ENCODE measurements at places on chromosomes 1 and 21.

- DNase-seq = peak; percentile 36
Observed at GRCh38 chr21:38156200-38156599, 100.6 kb upstream of the KCNJ15 start.

DNA sequence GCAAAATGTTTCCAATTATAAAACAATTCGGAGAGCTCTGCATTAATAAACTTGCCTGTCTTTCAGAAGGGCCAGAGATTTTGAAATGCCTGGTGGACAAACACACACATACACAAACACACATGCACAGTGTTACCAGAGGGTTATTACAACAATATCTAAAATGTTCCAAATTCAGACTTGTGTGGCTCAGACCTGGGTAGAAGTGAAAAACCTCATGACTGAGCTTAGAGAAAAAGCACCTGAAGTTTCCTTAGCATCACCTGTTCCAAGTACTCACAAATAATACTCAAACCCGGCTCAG is 247.9 kb downstream of the FOXD2 start:
- DNase-seq = no peak

- DNase-seq = no peak
Observed at GRCh38 chr1:111247125-111247838, 19.8 kb downstream of the CHI3L2 start.

GRCh38 chr1:42311138-42311537 is 23.9 kb downstream of the FOXJ3 start:
- DNase-seq = peak; percentile 49

- DNase-seq = peak; percentile 47
Observed at GRCh38 chr21:25307489-25307888, 299.8 kb downstream of the MRPL39 start.

- DNase-seq = no peak
Observed at GRCh38 chr1:204835737-204836136, 34.9 kb upstream of the NFASC start.

GRCh38 chr1:223709598-223709997 is 2.7 kb upstream of the CAPN2 start:
- DNase-seq = no peak

DNA sequence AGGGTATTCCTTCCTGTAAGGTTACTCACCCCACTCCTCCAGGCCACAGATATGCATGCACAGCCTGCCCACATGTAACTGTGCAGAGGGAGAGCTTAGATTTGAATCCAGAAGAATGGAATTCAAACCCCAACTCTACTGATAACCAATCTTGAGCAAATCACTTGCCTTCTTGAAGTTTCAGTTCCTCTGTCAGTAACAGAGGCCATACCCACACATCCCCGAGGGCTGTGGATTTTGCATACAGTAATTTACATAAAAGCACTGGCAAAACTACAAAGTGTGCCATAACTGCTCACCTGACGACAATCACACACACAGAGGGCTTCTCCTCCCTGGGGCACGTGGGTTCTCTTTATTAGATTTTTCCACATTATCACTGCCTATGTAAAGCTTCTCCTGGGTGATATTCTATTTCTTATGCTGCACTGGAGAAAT is 18.6 kb downstream of the CD247 start:
- no peak for DNase-seq

DNA sequence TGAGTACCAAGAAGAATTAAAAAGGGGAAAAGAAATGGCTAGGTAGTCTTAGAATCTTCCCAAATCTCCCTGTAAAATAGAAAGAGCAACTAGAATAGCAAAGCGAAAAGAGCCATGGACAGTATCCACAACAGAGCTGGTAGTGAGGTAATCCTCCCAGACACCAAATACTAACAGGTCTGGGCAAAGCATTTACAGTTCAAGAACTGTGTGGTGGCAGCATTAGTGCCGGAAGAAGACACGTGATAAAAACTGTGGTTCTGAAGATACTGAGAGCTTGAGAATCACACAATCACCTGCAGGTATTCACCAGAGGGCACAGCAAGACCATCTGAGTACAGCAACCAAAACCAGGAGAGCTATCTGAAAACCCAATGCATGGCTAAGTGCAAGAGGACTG is 31.8 kb upstream of the OLIG2 start:
- no peak for DNase-seq

DNA sequence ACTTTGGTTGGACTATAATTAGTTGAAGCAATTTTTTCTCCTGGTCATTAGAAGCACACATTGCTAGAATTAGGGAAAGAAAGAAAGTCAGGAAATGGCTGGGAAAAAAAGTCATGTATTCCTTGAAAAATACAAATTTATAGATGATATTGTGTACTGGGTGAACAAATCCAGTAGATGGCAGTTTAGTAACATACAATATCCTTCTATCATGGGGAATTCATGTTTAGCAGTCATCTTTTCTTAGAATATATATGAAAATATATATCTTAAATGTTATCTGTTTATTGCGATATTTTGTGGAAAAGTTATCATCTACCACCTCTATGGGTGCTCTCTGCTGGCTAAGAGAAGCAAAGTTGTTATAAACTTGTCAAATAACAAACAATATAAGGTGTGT is 13.1 kb upstream of the ZRANB2 start:
- DNase-seq = peak; percentile 30

GRCh38 chr1:225886159-225887029 is 2.6 kb downstream of the LEFTY1 start:
- DNase-seq = peak; percentile 18

GRCh38 chr1:78833491-78833890 is 173.0 kb downstream of the ADGRL4 start:
- peak; percentile 92 for DNase-seq

DNA sequence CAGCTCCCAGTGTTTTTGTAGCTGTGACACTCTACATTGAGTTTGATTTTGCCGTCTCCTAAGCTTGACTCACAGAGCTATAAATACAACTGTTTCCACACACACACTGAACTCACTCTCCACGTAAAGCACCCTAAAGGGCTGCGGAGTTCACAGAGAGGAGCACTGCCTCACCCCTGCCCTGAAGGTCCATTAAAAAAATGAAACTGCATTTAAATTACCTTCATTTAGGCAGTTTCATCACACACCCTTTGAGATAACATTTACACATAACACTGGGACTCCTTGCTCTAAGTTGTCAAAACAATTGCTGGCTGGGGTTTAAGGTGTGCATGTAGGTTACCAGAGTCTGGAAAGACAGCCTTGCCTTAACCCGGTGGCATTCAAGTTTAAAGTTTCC is 137.1 kb upstream of the MAGI3 start:
- DNase-seq = no peak

DNA sequence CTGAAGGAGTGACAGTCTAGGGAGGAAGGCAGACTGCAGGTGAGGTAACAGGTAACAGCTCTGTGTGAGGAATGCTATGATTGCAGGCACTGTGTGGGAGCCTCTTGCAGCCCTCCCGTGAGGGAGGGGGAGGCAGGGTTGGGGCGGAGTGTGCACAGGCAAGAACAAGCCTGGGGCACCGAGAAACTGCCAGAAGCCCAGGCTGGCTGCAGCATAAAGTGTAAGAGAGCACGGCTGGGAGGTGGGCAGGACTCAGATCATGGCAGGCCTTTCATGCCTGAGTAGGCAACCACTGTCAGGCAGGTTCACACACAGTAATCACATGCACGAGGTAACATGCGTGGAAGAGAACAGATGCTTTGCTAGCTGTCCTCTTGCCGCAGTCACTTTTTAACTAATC is 11.3 kb upstream of the RHEX start:
- no peak for DNase-seq

DNA sequence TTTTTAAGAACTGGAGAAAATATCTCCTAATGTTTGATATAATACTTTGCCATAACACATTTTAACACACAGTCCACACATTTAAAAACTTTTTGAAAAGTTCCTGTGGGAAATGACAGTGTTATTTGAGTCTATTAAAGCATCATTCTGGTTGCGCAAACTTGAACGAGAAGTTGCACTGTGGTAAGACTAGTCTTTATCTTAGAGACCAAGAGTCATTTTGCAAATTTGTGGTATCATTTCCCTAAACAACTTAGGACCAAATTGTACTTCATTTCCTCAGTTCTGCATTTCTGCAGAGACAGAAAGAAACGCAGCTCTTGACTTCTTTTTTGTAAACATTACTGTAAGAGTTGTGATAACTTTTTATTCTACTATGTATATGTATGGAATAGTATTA is at the start of gene RGS18:
RGS18 (plus strand) TSS at position 282 of the 400 bp plus-strand sequence. CDS start 176 bp downstream, outside the sequence.
- DNase-seq = no peak

- DNase-seq = peak; percentile 87
Observed at GRCh38 chr1:198001776-198002408, 84.7 kb downstream of the LHX9 start.

- no peak for DNase-seq
Observed at GRCh38 chr1:11885916-11886315, 27.2 kb upstream of the NPPB start.

- no peak for DNase-seq
Observed at GRCh38 chr1:205351984-205352713, 4.6 kb downstream of the KLHDC8A start.

DNA sequence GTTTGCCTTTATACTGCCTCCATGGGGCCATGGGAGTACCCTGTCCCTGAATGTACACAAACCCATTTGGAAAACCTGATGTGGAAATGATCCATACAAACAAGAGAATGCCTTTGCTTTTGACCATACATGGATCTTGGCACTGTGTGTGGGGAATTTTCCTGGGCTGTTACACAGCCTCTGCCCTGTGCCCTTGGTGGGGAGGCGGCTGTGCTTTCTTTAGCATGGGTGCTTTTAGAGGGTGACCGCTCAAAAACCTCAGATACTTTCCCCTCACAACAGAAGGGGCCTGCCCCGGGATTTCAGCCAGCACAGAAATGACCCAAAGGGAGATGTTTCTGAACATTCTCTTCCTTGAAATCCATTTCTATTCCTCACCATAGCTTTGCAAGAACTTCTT is 194.8 kb downstream of the LMO4 start:
- no peak for DNase-seq

DNA sequence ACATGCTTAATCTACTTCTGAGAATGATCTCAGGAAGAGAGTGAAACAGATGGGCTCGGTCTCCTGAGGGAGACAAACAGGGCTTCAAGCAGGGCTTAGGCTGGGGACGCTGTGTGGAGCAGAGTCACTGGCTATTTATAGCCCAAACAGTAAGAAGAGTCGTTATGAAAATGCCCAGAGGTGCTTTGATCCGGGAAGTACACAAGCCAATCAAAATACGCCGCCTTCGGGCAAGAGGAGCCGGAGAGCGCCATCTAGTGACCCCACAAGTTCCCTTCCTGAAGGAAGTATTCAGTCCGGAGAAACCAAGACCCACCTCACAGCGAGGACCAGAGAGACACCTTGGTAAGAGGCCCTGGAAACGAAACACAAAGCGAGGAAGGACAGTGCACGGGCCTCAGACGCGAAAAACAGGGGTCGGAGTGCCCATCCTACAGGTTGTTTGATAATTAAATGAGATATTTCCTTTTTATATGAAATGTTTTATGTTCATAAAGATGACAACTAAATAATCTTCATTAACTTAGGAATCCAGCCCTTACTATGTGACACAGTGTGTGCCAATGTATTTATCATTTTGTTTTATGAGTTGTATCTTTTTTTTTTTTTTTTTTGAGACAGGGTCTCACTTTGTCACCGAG is 25.0 kb upstream of the SCCPDH start:
- DNase-seq = peak; percentile 97

GRCh38 chr21:45894450-45894825 is 87.1 kb upstream of the COL6A1 start:
- DNase-seq = peak; percentile 73

GRCh38 chr21:45436351-45437065 is 31.5 kb downstream of the COL18A1 start:
- DNase-seq = no peak

- DNase-seq = no peak
Observed at GRCh38 chr1:32758177-32758794, 55.7 kb upstream of the SYNC start.

DNA sequence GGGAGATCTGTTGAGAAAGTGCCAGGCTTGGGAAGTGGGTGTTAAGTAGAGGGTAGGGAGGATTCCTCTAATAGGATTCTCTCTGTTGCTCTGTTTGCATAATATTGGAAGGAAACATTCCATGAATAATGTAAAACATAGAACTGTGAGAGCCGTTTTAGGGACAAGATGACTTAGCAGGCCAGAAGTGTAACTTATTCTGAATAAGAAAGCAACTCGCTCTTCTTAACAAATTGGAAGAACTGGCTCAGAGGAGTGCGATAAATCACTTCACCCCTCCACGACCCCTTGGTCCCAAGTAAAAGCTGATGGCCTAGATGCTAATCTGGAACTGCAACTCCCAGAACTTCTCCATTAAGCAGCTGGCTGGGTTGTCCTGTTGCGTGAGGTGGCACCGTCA is 19.1 kb downstream of the SIM2 start:
- no peak for DNase-seq

DNA sequence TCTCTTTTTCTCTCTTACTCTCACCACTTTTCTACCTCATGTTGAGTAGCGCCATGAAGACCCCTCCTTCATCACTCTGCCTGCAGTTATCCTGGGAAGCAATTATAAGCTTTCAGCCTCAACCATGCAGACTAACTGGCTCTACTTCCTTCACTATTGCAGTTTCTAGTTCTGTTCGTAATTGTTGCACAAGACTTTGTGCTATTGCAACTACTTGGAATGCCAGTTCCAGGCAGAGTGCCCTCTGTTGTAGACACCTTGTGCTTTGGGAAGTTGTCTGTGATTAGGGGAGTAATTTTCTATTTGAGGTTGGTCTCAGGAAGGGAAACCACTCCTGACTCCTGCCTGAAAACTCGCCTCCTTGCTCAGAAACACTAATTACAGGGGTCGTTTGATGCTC is 19.4 kb downstream of the PGM1 start:
- DNase-seq = no peak

- peak; percentile 65 for DNase-seq
Observed at GRCh38 chr21:33975548-33976081, 60.0 kb upstream of the ATP5PO start.

- no peak for DNase-seq
Observed at GRCh38 chr1:66778266-66778665, 22.8 kb downstream of the INSL5 start.

GRCh38 chr1:48924099-48924498 is 147.4 kb upstream of the BEND5 start:
- DNase-seq = no peak

GRCh38 chr1:111837393-111837792 is 81.7 kb downstream of the DDX20 start:
- no peak for DNase-seq

GRCh38 chr21:44850208-44850800 is 23.2 kb downstream of the PTTG1IP start:
- no peak for DNase-seq
